ENCODE measurements at places on chromosomes 16 and 17. TPM values are rescaled to one million over a fixed set of nuclear protein-coding genes. Genes with fewer than 3 reads are reported as not detected.

- no peaks in the 10 kb centered on the region for H3K27me3 ChIP-seq
- no peaks in the 10 kb centered on the region for H3K36me3 ChIP-seq
Observed at GRCh38 chr17:40615068-40615840, 32.4 kb downstream of the SMARCE1 start.

DNA sequence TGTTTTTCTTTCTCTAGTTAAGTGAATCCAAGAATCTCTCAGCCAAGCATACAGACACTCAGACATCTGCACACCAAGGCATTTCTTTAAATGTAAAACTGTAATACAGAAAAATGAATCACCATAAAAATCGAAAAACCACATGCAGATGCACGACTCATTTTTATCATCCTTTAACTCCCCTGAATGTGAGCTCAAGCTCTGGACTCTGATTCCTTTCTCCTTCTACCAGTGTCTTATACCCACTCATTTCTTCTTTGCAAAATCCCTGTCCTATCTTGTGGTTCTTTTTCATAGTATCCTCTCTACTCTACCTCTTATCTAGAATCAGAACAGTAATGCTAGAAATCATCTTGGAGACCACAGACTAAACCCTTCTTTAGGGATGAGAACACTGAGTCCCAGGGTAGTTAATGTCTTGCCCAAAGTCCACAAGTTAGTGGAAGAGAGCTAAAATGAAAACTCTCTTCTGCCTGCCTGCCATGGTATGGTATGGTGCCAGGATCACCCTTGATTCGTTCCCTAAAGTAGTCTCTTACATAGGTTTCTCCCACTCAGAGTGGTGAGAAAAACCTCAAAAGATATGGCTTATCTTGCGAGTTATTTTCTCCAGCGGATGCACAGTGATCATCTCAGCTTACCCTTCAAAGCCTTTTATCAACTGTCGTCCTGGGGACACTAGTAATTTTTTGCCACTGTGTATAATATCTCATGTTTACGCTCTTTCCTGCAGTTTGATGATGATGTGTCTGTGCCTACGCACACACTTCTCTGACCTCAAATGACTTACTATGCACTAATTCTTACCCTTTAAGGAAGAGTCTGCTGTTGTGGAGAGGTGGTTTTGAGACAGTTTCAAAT, 30.2 kb downstream of the BRD7 start:
- H3K36me3 ChIP-seq = peaks cover 18% of the 10 kb centered on the region
- H3K4me1 ChIP-seq = peaks cover 15% of the 10 kb centered on the region
- no peak overlapping the region for H3K4me3 ChIP-seq
- DNase-seq = no peak
- no peaks in the 10 kb centered on the region for H3K27me3 ChIP-seq

DNA sequence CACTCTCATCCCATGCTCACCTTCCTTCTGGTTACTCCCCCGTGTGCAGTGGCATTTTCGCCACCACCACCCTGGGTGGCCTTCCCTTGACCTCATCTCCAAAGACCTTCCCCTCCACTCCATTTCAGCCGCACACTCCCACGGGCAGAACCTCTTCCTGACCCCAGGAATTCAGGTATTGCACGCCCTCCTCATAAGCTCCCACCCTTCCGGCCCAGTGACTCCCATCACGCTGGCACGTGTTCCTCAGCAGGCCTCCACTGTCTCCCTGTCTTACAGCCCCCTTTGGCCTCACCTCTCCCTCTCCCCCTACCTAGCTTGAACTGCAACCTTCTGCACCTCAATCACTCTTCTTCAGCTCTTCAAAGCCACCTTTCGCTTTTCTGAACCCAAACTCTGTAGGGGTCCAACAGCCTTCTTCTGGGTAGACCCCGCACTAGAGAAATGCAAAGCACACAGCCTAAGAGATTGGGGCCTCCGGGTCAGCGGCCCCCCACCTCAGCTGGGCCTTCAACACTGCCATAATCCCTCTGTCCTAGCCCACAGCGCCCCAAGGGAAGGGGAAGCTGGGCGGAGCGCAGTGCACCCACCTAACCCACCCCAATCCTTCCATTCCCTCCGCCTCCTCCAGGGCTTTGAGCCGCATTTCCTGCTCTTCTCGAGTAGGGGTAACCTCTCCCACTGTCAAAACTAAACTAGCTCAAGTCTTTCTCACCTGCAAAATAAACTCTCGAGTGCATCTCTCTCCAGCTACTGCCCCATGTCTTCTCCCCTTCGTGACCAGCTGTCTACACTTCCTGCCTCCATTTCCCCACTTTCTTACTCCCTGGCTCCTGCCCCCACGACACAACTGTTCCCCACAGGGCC, 1.7 kb upstream of the TMEM97 start:
- no peak for DNase-seq
- H3K36me3 ChIP-seq = peaks cover 3% of the 10 kb centered on the region
- H3K4me3 ChIP-seq = peak overlapping the region; percentile 84
- peaks cover 30% of the 10 kb centered on the region for H3K4me1 ChIP-seq
- peaks cover 2% of the 10 kb centered on the region for H3K27me3 ChIP-seq

DNA sequence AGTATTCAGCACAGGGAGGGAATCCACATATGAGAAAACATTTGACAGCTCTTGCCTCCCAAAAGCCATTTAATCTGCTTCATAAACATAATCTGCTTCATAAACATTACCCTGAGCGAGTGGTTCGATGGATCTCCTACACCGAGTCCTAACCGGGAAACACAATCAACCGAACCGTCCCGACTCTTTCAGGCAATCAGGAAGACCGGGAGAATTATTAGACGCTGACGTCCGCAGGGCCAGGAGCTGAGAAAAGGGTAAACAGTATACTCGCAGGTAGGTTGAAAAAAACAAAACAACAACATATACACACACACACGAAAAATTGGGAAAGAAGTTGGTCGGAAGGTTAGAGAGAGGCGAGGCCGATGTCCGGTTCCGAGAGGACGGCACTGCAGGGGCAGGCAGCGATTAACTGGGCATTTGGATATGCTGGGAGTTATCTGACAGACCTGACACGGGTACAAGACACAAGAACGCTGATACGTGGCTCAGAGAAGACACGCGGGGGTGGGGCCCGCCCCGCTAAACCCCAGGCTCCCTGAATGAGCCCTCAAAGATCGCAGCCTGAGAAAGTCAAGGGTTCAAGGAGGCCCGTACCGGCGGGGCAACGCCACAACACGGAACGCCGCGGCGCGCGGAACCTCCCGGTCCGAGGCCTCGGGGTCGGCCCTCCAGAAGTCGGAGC, 585 bp downstream of the AP1G1 start:
- no peaks in the 10 kb centered on the region for H3K27me3 ChIP-seq
- peaks cover 24% of the 10 kb centered on the region for H3K4me1 ChIP-seq
- H3K36me3 ChIP-seq = peaks cover 6% of the 10 kb centered on the region
- no peak for DNase-seq
- peak overlapping the region; percentile 86 for H3K4me3 ChIP-seq
- peak overlapping the region; percentile 100 for H3K27ac ChIP-seq

- no peak overlapping the region for H3K4me3 ChIP-seq
- no peak for DNase-seq
- no peak overlapping the region for H3K27ac ChIP-seq
- no peaks in the 10 kb centered on the region for H3K27me3 ChIP-seq
- no peaks in the 10 kb centered on the region for H3K4me1 ChIP-seq
Observed at GRCh38 chr16:51960931-51961330, 586.0 kb downstream of the TOX3 start.

- no peak for DNase-seq
- no peaks in the 10 kb centered on the region for H3K27me3 ChIP-seq
- H3K4me1 ChIP-seq = peaks cover 2% of the 10 kb centered on the region
- H3K27ac ChIP-seq = no peak overlapping the region
- H3K4me3 ChIP-seq = no peak overlapping the region
- peaks cover 7% of the 10 kb centered on the region for H3K36me3 ChIP-seq
Observed at GRCh38 chr17:40459636-40460603, 16.7 kb downstream of the IGFBP4 start.

DNA sequence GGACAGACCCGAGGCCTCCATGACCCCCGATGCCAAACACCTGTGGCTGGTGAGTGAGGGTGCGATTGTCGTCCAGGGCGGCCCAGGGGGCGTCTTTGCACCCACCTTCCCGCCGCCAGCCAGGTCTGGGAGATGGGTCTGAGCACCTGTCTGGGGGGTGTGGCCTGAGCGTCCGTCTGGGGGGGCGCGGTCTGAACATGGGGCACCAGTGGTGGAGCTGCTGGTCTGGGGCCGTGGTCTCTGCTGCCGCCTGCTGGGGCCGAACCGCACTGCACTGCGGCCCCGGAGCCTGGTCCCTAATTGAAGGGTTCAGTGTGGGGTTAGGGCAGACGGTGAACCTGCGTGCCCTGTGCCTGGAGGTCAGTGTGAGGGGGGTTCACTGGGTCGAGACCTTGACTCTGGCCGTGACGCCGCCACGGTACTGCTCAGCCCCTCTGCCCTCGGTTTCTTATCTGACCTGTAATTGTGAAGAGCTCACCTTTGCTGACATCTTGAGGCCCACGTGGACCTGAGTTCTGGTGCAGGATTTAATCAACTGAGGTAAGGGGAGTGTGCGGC, 12.6 kb upstream of the TCF25 start:
- H3K4me3 ChIP-seq = no peak overlapping the region
- DNase-seq = peak; percentile 90
- H3K4me1 ChIP-seq = peaks cover 29% of the 10 kb centered on the region
- H3K27ac ChIP-seq = peak overlapping the region; percentile 2
- no peaks in the 10 kb centered on the region for H3K27me3 ChIP-seq

GRCh38 chr16:20803192-20803560, 3.1 kb downstream of the ERI2 start:
- no peaks in the 10 kb centered on the region for H3K27me3 ChIP-seq
- H3K27ac ChIP-seq = no peak overlapping the region
- DNase-seq = no peak
- H3K36me3 ChIP-seq = peaks cover 10% of the 10 kb centered on the region
- H3K4me1 ChIP-seq = peaks cover 21% of the 10 kb centered on the region

DNA sequence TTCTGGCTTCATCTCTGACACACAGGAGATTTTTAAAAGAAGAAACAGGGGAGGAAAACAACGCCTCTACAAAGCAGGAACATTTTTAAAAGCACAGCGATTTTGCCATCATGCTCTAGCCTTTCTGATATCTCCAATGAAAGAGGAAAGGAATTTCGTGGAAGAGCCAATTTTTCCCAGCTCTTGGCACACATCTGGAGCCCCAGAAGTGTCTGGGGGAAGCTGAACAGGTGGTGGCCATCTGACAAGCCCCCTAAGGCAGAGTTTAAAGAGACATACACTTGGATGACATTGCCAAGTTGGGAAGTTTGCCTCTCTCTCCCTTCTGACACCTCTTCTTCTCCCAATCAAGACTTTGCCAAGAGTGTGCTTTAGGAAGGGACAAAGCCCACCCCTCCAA, 82.1 kb downstream of the CCT6B start:
- peaks cover 20% of the 10 kb centered on the region for H3K27me3 ChIP-seq
- H3K4me1 ChIP-seq = no peaks in the 10 kb centered on the region
- H3K27ac ChIP-seq = no peak overlapping the region

DNA sequence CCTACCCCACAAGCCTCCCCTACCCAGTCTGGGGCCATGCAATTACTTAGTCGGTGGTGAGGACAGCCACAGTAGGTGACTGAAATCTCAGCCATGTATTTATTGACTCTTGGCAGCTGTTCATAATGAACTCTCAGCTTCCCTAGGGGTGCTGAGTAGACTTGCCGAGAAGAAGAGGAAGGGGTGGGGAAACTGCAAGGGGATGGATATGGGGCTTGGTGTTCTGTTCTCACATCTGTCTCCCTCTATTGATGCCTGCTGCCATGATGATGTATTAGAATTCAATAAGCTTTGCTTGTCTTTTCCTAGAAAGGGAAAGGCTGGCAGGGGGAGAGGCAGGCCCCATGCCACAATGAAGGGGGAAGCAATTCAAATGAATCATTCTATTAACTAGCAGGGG, 112.9 kb downstream of the GP2 start:
- no peak for DNase-seq
- no peak overlapping the region for H3K27ac ChIP-seq
- no peak overlapping the region for H3K4me3 ChIP-seq
- H3K27me3 ChIP-seq = no peaks in the 10 kb centered on the region
- H3K4me1 ChIP-seq = no peaks in the 10 kb centered on the region

DNA sequence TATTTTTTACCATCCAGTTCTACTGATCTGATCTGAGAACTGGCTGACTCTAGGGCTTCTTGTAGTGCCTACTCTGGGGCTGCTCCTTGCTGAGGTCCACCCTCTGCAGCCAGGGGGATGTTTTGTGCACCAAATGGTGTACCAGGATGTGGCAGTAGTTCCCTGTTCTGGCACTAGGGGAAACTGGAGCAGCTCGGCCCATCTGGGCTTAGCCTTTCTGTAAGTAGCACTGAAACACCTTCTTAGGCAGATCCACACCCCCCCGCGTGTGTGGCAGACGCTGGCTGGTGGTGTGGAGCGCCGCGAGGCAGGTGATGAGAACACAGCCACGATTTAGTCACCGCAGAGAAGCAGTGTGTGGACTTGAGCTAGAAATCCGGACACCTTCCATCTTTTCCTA, 17.0 kb downstream of the DUSP14 start:
- peaks cover 6% of the 10 kb centered on the region for H3K36me3 ChIP-seq
- no peak for DNase-seq
- H3K4me3 ChIP-seq = no peak overlapping the region
- no peaks in the 10 kb centered on the region for H3K27me3 ChIP-seq

DNA sequence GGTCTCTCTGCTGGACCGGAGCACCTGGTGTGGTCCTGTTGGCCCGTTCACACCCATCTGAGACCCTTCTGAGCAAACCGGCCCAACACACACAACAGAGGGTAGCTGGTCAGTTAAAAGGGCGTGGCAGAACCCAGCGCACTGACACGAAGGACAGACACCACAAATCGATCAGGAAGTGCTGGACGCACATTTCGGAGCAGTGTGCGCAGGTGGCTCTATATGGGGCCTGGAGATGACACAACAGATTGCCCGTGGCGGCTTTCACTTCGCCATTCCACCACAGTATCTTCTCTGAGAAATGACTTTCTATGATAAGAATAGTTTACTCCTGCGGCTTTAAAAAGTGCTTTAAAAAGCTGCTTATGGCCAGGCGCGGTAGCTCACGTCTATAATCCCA, 12.5 kb downstream of the CCDC57 start:
- peak overlapping the region; percentile 67 for H3K4me3 ChIP-seq
- no peaks in the 10 kb centered on the region for H3K27me3 ChIP-seq
- H3K27ac ChIP-seq = peak overlapping the region; percentile 81
- H3K4me1 ChIP-seq = peaks cover 59% of the 10 kb centered on the region
- peaks cover 21% of the 10 kb centered on the region for H3K36me3 ChIP-seq

DNA sequence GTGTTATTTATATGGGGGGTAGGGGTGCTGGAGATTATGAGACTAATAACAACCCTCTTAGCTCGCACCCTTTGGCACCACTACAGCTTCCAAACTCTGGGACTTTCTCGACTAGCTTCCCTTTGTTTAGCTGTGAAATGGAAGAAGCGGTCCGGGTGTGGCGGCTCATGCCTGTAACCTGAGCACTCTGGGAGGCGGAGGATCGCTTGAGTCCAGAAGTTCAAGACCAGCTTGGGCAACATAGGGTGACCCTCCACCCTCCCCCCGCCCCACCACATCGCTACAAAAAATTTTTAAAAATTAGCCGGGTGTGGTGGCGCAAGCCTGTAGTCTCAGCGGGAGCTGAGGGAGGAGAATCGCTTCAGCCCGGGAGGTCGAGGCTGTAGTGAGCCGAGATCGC, 814 bp upstream of the CDH3 start:
- no peak overlapping the region for H3K27ac ChIP-seq
- peaks cover 62% of the 10 kb centered on the region for H3K27me3 ChIP-seq
- no peaks in the 10 kb centered on the region for H3K36me3 ChIP-seq
- peaks cover 9% of the 10 kb centered on the region for H3K4me1 ChIP-seq

- no peak overlapping the region for H3K27ac ChIP-seq
- no peaks in the 10 kb centered on the region for H3K27me3 ChIP-seq
- no peak for DNase-seq
- H3K36me3 ChIP-seq = peaks cover 8% of the 10 kb centered on the region
Observed at GRCh38 chr16:11208916-11209665, 46.9 kb downstream of the SOCS1 start.

Gene PTRH2
- 17.3 TPM for total RNA-seq

Gene CDRT15L2
- total RNA-seq = not detected

Gene C16orf96
- 0.08 TPM for total RNA-seq

Gene DHRS7C
- not detected for total RNA-seq

Gene TBC1D3D
- 1.4 TPM for total RNA-seq

Gene GEMIN4
- 29.4 TPM for total RNA-seq

Gene CBFA2T3
- total RNA-seq = 0.08 TPM

Gene TM4SF5
- not detected for total RNA-seq

Gene NXPH3
- total RNA-seq = not detected

Data from activated naive CD8-positive, alpha-beta T cell treated with anti-CD3 and anti-CD28 coated beads, Interleukin-2, amount 10 ng/mL, durations not matched to agents 7 days and 5 days (primary cell).